ENCODE measurements at places on chromosomes 1 and 21.

DNA sequence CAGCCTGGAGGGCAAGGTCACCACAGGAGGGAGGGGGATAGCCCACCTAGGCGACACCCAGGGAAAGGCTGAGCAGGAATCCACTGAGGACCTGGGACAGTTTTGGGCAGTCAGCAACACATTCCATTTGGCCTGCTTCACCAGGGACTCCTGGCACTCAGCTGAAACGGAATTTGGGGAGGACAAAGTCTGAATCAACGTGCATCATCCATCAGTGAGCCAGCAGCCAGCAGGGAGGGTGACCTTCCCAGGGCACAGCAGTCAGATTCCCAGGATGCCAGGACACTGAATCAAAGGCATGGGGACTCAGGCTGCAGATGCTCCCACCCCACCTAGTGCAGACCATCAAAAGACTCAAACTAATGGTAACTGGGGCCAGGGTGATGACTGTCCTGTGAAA is 4.6 kb downstream of the SH3BP5L start:
- DNase-seq: no peak

GRCh38 chr1:147202576-147202975 is 22.6 kb downstream of the FMO5 start:
- DNase-seq: no peak

DNA sequence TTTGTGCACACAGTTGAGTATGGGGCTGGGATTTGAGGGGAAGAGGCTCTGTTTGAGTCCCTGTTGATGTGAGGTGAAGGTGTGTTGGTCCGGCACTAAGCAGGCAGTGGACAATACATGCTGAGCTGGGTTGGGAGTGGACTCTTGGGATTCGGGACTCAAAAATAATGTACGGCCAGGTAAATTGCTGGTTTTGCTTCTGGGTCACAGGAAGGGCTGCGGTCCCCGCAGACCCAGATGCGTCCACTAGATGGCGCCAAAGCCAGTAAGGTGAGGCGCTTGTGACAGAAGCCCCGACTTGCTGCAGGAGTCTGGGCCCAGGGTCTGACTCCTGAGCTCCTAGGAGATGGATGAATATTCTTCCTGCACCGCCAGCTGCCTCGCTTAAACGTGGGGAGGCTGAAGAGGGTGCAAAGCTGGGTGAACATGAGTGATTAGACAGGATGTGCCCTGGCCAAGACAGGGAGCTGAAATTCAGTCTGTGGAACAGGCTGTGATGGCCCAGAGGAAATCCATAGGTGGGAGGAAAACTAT is 61.4 kb downstream of the ACBD3 start:
- DNase-seq: peak; percentile 76

- peak; percentile 17 for DNase-seq
These were observed 679 bp downstream of the ABL2 start for GRCh38 chr1:179228783-179229213.

DNA sequence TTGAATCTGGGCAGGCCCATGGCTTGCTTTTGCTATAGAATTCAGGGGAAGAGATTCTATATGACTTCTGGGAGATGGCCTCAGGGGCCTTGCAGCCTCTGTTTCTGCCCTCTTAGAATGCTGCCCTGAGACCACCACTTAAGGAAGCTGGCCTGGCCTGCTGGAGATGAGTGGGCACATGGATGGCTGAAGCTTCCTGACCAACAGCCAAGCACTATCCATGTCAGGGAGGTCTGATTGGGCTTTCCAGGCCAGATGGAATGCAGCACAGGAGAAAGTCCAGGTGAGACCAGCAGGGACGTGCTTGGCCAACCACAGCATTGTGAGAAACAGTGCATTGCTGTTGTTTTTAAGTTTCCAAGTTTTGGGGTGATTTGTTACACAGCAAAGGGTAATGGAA is 308.1 kb downstream of the PTPRU start:
- no peak for DNase-seq

DNA sequence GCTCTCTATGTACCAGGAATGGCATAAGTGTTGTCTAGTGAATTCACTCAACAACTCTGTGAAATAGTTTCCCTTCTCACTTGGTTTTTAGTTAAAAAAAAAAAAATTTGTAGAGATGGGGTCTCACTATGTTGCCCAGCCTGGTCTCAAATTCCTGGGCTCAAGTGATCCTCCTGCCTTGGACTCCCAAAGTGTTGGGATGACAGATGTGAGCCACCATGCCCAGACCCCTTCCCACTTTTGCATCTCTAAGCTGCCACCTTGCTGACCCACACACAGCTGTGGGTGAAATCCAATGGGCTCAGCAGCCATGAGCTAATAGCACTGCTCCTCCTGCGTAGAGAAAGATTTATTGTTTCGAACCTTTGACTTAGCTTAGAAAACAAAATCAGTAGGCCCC is 33.5 kb downstream of the NEK2 start:
- DNase-seq: no peak
